ENCODE measurements at places on chromosomes 12 and 14.

- no peak for DNase-seq
Measured at GRCh38 chr12:29428633-29429032, 47.7 kb upstream of the ERGIC2 start.

GRCh38 chr12:53924521-53925405 is 13.9 kb upstream of the HOXC13 start:
- DNase-seq, result no peak

- DNase-seq, result no peak
Measured at GRCh38 chr12:47754881-47755280, 3.8 kb downstream of the RAPGEF3 start.

- DNase-seq, result no peak
Measured at GRCh38 chr12:7271893-7272514, 31.9 kb upstream of the ACSM4 start.

DNA sequence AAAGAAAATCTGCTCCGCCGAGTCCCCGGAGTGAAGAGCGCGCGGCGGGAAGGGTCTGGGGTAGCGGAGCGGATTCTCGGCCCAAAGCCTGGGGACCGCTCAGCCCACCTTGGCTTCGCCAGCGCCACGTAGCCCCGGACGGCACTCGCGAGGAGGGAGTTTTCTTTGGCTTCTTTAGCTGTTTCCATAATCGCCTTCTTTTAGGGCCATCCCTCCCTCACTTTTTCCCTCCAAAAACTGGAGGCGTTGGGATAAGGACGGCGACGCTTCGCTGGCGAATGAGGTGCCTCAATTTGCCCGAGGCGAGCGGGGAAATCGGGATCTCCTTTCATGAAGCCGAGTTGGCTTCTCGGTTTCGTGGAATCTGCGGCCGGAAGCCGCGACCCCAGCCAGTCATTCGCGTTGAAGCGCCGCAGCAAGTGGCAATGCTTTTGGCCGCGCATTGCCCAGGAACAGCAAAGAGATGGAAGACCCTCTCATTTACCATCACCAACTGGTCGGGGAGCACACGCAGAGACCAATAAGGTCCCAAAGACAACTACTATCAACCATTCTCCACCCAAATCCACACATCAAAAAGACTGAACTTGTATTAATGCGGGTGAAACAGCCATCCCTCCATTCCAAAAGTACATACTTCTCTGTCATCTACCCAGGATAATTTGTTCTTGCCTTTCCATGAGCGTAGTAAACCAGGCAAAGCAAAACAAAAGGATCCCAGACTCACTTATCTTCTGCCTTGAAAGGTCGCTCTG is 8.4 kb upstream of the SIX1 start:
- DNase-seq, result no peak

DNA sequence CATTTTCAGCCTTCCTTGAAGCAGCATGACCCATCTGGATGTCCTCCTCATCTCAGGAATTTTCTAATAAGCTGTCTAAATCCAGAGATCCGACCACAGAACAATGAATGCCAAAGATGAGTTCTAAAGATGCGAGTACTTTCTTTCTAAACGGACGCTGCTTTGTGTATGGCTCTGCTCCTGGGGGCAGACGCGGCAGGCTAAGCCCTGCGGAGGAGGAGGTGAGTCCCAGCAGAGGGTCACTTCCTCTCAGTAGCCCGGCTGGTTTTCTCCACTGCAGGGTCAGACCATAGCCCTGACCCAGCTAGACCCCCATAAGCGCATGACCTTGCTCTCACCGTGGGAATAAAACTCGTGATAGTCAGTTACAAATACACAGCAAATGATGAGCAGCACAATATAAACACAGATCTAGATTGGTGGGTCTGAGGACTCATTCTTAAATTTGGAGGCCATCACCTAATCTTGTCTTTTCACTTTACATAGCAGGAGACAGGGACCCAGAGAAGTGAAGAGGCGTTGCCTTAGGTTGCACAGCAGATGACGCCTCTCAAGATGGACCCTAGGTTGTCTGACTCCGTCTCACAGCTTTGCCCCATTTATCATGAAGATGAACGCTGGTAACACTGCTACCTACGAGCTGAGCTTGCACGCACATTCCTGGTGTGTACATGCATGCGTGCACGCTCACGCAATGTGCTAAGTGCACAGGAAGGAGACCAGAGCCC is 16.6 kb downstream of the SSH1 start:
- no peak for DNase-seq
